ENCODE measurements at places on chromosomes 11 and 22. TPM values are rescaled to one million over a fixed set of nuclear protein-coding genes. Genes with fewer than 3 reads are reported as not detected.

- DNase-seq = no peak
Observed at GRCh38 chr11:71137376-71137775, 115.0 kb downstream of the SHANK2 start.

Gene KDM2A
- total RNA-seq = 25.6 TPM

Gene CHRNA10
- 0.43 TPM for total RNA-seq

Gene TRPC6
- total RNA-seq = 0.11 TPM

Gene TYR
- not detected for total RNA-seq

Data from HT1080 (cell line).